ENCODE measurements at places on chromosomes 5 and 9.

DNA sequence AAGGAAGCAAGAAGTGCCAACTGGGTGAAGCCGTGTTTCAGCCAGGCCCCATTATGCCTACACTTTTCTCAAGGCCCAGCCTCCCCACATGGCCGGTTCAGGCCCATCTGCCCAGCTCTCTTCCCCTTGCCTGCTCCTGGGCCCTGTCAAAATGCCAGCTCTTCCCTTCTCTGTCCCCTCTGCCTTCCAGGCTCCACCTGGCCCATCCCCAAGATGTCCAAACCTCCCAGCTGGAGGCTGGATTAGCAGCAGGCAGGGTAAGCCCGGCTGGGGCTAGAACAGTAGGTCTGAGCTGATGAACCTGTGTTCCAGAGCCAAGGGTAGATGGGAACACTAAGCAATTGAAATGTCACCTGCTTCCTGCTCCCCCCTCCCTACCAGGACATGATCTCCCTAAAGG, 64.1 kb upstream of the HSPA9 start:
- no peak for DNase-seq

GRCh38 chr9:35972093-35972492, 14.1 kb upstream of the OR2S2 start:
- no peak for DNase-seq

- no peak for DNase-seq
Observed at GRCh38 chr5:16870878-16871277, 65.2 kb downstream of the MYO10 start.

DNA sequence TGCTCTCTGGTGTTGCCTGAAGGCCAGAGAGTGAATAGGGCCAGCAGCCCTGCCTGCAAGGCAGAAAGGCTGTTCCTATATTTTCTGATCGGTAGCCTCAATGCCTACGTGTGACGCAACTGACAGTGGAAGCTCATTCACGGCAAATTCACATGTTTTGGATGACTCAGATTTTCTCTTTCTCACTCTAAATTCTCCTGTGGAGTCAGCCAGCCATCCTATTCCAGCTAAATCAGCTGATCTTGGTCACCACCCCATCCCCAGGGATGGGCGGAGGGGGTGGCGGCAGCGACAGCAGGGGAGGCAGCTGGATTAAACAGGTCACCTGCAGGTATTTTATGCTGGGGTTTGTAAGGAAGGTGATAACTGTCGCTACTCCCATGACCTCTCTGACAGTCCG, 52.3 kb downstream of the ZNF510 start:
- DNase-seq = no peak

DNA sequence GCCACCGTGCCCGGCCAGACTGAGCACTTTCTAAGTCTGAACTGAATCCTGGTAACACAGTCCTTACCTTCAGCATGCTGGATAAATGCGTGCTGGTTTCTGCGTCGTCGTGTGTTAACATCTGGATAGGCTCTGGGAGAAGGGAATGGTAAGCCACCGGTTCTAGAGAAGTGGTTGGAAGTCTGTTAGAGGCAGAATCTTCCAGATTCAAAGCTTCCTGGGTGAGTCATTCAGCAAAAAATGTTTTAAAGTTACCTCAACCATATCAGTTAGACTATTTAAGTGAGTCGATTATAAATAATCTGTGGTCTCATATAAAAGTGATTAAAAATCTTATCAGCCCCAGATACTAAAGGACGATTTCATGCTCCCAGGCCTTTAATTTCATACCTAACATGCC, 256.5 kb upstream of the NFIL3 start:
- no peak for DNase-seq

- DNase-seq = no peak
Observed at GRCh38 chr5:32833663-32834062, 122.5 kb downstream of the NPR3 start.

- DNase-seq = no peak
Observed at GRCh38 chr5:25295067-25295466, 650.3 kb upstream of the CDH10 start.

- no peak for DNase-seq
Observed at GRCh38 chr9:135501261-135502167, 1.0 kb downstream of the MRPS2 start.

DNA sequence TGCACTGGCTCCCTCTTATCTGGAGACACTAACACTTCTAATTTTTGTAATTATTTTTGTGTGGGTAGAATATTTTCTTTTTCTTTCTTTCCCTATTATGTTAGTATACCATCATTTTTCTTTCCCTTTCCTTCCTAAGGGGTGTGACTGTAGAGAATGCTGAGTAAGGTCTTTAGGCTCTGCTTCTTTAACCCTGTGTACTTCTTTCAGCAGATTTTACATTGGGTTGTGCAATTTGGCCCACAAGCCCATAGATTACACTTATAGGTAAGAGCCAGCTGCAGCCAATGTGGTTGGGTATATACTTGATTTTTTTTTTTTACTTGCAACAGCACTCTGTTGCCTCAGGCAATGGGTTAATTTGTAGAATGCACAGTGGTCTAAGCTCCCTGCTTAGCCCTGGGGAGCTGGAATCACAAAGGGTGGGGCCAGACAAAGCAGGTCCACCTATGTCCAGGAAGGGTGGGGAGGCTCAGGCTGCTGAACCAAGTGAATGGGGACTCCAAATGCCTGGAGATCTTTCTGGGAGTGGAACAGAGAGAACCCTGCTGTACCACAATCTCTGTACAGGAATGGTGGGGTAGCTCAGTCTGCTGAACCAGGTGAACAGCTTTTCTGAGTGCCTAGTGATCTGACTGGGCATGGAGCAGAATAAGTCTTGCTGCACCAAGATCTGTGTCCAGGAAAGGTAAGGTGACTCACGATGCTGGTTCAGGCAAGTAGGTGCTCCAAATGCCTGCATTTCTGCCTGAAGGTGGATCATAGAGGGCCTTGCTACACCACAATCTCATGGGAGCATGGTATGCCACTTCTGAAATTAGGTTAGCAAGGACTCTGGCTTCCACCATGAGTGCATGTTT, 64.9 kb downstream of the SLC25A46 start:
- no peak for DNase-seq

DNA sequence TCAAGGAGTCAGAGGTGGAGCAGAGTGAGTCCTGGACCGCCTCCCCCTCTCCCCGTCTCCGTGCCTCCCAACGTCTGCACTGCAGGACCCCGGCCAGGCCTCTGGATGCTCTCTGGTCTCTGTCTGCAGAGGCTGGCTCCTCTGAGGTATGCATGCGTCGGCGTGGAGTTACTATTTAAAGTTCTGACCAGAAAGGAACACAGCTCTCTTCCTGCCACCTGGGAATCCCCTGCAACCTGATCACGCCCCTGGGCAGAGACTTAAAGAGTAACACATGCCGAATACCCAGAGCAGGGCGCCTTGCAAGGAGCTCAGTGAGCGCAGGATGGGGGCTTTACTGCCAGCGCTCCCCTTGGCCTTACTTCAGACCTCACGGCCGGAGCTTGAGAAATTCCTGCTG, 16.0 kb downstream of the ANXA6 start:
- no peak for DNase-seq

DNA sequence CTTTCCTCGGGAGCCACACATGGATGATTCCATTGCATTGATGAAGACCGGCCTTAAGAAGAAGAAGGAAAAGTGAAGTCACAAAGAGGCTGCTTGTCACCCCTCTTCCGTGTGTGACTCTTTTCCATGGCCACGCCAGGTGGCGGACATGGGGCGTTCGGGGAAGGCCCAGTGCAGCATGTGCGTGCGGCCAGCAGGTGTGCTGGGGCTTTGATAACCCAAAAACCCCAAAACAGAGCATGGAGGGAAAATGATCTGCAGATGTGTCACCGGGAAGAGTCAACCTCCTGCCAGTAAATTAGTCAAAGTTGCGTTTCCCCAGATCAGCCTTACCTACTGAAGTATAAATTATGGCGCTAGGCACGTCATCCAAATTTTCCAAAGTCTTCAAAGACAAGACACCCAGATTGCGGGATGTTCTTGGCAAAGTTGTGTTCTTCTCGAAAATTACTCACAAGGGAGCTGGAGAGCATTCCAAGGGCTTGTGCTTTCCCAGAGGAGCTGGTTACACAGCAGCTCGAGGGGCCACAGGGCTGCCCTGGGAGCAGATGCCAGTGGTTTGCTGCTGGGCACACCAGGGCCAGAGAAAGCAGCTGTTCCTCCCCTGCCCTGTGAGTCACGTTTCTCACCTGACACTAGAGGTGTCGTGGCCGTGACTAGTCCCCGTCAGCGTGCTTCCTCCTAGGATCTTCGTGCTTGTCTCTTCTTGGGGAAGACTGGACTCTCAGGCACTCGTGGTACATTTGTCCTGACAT, 53.9 kb downstream of the IRX2 start:
- DNase-seq = no peak

- DNase-seq = no peak
Observed at GRCh38 chr5:139171779-139172404, 26.3 kb downstream of the SIL1 start.

DNA sequence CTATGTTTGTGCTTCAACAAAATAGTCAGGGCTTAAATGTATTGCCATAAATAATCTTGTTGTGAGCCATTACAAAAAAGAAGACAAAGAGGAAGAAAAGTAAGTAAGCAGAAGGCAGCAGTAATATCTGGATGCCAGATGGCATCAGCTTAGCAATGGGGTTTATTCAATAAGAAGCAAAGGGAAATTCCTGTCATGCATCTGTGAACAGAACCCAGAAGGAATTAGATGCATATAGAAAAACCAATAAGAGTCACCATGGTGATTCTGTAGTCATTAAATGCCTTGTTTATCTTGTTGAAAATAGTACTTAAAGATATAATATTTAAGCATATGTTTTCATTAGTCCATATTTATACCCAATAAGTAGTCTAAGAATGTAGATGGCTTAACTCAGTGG, 216.0 kb downstream of the ADAMTSL1 start:
- DNase-seq = no peak

DNA sequence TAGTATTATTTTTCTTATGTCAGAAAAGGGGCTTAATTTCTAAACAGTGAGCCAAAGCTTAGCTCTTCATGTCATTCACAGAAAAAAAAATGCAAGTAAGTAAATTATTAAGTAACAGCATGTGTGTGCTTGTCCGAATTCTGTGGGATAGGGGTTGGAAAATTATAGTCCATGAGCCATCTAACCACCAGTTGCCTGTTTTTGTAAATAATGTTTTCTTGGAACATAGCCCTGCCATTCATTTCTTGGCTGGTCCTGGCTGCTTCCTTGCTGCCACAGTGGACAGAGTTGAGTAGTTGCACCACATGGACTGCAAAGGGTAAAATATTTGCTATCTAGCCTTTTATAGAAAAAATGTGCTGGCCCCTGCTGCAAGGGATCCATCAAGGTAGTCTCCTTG, 513.7 kb upstream of the WWC1 start:
- DNase-seq = no peak

DNA sequence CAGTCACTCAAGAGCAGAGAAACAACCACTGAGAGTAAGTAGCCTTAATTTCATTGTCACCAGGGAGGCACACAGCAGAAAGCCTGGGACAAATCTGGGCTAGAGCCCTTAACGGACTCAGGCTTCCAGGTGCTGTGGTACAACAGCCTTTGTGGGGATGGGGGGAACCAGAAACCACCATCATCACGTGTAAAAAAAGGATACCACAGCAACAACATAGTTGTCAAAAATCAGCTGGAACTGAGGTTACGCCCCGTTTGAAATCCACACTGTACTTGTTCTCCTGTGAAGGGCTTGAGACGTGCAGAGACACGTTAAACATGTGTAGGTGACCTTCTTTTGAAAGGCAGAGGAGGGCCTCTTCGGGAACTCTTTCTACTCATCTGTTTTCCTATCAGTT, 16.6 kb upstream of the PLPP1 start:
- DNase-seq = no peak

DNA sequence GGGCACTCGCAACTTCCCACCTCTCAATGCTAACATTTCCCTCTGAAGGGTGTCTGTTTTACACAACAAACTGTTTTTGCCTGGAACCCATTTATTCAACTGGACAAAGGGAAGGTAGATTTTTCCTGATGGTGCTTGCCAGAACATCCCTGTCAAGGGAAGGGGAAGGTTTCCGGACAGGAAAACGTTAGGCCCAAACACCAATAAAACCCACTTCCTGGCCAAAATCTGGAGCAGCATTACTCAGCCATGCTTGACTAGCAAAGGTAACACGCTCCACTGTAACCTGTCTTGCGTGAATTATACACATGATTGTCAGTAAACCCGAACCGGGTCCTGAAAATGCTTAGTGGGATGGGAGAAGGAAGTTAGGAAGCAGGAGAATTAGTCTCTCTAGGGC, 90.2 kb downstream of the SAXO1 start:
- no peak for DNase-seq

- no peak for DNase-seq
Observed at GRCh38 chr5:134555223-134555889, 29.9 kb downstream of the JADE2 start.

- no peak for DNase-seq
Observed at GRCh38 chr9:104247899-104248460, 153.9 kb downstream of the SMC2 start.

- no peak for DNase-seq
Observed at GRCh38 chr9:137685741-137686420, 67.1 kb downstream of the EHMT1 start.

DNA sequence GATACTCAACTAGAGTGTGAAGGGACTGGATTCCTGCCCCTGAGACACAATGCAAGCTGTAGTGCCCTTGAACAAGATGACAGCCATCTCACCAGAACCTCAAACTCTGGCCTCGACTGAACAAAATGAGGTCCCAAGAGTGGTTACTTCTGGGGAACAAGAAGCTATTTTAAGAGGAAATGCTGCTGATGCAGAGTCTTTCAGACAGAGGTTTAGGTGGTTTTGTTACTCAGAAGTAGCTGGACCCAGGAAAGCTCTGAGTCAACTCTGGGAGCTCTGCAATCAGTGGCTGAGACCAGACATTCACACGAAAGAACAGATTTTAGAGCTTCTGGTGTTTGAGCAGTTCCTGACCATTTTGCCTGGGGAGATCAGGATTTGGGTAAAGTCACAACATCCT, 2.4 kb downstream of the ZNF483 start:
- DNase-seq = no peak

DNA sequence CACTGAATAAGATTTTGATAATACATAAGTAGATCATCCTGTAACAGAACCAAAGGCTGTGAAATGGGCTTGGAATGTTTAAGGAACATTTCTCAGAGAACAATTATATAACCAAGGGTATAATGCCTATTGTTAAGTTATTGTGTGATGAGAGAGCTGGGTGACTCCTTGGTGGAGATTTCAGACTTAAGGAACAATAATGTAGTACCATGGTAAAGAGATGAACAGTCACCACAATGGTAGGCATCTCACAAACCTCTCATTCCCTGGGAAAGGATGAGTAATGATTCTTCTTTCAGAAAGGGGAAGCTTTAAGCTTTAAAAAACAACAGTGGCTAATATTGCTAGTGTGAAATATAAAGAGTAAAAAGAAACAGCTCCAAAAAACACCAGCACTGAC, 147.4 kb downstream of the TRIM36 start:
- DNase-seq = no peak

DNA sequence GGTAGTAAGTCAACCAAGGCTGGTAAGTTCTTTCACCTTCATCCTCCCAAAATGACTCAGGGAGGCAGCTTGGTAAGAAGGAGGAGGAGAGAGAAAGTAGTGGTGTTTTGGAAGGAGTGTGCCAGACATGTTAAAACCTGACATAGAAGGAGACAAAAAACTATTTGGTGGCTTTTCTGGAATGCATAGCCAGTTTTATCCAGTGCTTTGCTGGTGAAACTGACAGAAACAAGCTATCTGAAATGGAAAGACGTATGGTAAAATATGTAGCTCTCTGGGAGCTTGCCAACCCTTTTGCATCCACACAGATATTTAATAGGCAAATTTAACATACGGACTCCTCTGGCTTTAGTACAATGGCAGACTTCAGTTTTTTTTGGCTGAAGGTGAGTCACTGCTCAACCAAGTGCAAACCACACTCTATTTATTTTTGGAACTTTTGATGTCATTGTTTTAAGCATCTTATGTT, 45.4 kb downstream of the RAB14 start:
- DNase-seq = no peak

- no peak for DNase-seq
Observed at GRCh38 chr5:178576591-178577351, 13.4 kb downstream of the COL23A1 start.
